ENCODE measurements at places on chromosomes 16 and 17.

DNA sequence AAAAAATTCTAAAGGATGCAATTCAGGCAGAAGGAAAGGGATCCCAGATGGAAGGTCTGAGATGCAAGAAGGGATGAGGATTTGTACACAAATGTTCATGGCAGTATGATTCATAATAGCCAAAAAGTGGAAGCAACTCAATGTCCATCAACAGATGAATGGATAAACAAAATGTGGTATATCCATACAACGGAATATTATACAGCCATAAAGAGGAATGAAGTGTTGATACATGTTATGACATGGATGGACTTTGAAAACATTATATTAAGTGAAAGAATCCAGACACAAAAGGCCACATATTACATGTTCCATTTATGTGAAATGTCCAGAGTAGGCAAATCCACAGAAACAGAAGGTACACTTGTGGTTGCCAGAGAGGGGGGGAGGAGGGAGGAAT, 23.9 kb upstream of the GPATCH8 start:
- no peak for DNase-seq

DNA sequence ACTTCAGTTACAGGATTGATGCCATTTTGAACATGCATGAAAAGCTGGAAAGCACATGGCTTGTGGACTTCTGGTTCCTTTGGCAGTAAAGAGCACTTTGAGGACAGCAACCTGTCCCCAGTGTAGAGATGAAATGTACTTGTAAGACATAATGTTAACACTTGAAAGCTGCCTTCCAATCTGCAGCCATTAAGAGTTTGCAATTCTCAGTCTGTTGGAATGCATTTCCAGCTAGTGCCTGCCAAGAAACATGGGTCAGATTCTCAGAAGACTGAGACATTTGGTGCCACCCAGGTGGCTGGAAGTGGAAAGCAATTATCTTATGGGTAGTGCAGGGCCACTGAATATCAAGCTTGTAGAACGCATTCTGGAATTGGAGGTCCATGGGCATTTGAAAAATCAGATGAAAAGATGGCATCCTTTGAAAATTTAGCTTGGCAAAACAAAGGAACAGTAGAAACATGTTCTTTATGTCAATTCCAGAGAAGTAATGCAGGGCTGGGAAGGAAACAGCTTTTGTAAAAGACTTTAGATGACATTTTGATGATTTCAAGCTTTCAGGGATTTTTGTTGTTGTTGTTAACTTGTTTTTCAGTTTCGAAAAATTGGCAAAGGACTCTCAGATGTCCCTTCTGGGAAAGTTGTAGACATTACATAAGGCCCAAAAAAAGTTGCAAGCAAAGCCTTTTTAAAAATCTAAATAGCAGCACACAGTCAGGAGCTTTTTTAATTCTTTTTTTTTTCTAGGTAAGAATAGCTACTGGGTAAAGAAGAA, 147.0 kb downstream of the ABCA8 start:
- no peak for DNase-seq

DNA sequence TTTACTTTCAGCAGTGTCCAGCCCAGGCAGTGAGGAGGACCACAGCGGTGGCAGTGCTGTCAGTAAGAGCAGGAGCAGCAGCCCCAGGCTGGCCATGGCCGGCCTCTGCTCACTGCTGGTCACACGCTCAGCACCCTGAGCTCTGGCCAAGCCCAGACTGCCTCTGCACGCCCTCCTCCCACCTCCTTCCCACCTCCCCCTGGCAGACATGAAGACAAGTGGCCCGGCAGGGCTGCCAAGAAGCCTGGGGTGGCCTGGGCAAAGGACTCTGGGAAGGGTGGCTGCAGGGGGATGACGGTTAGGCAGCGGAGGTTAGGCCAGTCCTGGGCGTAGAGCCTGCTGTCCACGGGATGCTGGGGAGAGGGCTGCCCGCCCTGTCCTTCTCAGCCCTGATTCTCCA, at the start of gene C16orf89:
Gene C16orf89 (minus strand): TSS at position 144 of the 400 bp plus-strand sequence. CDS start 48 bp downstream, at position 96.
- DNase-seq: no peak

GRCh38 chr17:80664217-80664790, 119.7 kb downstream of the RPTOR start:
- DNase-seq: no peak

DNA sequence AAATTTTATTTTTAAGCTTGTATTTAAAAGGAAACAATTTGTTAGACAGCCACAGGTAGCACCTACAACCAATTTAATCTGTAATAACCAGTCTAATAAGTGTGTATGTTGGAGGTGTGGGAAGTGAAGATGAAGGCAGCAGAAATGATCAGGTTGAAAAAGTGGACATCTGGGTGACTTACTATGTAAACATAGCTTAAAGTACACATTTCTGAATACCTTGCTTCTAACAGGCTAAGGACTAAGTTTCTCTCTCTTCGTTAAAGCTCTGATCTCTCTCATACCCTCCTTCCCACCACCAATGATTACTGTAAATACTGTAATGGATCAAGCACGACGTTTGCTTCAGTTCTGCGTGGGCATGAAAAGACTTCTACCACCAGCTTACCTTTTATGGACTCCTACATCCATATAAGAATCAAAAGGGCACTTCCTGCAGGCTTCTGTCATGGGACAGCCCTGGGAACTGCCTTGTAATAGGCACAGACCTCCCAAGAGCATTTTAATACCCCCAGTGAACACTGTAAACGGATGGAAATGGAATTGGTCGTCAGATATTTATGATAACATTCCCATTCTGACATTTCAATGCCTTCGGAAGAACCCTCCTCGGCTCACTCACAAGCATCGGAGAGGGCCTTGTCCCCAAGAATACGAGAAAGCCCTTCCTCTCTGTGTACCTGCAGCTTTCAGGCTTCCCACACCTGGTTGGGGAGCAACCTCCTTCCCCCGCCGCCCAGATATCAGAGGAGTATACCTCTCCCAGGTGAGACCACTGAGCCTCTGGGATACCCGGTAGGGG, 700 bp downstream of the CCDC43 start:
- peak; percentile 57 for DNase-seq
